GM10248 (cell line): ENCODE measurements at places on chromosomes 5 and 9.

- no peak for DNase-seq
These were observed 8.6 kb downstream of the PDCD1LG2 start for GRCh38 chr9:5518937-5519319.

DNA sequence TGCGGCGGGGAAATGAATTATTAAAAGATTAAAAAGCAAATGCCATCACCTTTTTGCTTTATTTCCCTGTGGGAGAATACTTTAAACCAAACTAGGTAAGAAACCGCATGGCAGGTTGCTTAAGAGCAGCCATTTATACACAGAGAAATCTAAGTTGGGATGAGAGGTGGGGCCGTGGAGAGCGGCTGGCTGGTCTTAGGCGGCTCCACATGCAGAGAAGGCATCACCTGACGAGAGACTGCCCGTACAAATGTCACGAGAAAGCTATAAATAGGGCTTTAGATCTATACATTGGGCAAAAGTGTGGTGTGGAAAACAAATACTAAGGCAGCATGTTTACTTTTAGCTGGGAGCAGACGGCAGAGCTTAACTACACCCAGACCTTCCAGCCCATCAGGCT, 39.4 kb downstream of the MED27 start:
- DNase-seq, result no peak

- DNase-seq, result no peak
These were observed 16.9 kb downstream of the GNG10 start for GRCh38 chr9:111678293-111678692.

DNA sequence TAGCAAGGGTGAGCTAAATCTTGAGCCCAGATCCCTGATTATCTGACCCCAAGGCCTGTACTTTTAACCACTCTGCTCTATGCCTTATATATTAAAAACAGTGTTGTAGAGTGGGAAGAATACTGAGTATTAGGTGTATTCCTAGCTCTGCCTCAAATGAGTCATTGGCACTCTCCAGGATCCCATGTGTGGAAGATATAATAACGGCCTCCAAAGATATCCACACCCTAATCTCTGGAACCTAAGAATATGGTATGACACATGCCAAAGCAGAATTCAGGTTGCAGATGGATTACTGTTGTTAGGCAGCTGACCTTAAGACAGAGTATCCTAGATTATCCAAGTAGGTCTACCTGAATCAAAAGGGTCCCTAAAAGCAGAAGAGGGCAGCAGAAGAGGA, 110.8 kb downstream of the ADRB2 start:
- no peak for DNase-seq

DNA sequence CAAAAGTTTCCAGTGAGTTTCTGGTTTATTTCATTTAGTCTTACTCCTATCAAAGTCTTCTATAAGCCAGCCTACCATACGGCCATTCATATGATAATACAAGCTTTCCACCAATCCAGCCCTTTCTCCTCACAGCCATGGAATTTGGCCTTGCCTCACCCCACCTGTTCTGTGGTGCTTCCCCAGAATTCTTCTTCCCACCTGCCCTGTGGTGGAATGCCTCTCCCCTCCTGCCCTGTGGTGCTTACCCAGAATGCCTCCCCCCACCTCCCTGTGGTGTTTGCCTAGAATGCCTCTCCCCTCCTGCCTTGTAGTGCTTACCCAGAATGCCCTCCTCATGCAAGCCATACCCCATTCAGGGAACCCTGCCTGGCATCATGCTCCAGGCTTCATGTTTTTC, 90.3 kb upstream of the APC start:
- no peak for DNase-seq

DNA sequence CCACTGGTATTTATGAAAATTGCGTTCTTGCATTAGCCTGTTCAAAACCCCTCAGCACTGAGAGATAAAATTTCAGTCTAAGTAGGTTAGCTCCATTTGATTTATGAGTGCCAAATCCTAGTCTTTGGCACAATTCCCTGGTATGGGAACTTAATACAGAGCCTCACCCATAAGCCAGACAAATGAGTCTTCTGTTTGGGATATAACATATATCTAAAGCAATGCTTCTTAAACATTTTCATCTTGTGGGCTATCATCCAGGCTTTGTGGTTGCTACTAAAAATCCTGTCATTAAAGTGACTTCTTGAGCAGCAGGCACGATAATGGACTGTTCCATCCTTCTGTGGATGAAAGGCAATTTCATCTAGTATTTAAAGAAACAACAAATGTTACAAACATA, 419.5 kb upstream of the ACTBL2 start:
- DNase-seq, result no peak

DNA sequence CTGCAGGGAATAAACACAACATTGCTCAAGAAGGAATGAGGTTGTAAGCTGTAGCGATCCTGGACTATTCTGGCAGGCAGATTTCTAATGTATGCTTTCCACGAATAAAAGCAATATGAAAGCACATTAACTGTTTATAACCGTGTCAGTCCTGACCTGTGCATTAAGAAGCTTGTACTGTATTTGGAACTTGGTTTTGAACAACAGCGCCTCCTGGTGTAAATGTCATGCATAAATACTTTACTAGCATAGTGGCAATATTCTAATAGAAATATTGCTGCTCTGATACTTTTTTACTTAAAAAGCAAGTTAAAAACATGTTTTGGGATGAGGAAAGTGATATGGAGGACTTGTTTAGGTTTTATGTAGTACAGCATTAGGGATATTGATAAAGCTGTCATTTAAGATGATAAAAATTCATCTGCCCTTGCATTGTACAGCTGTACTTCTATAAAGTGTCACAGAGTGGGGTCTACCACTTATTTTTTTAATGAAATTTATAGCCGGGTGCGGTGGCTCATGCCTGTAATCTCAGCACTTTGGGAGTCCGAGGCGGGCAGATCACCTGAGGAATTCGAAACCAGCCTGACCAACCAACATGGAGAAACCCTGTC, 70.7 kb upstream of the GNE start:
- peak; percentile 69 for DNase-seq

GRCh38 chr5:172771439-172772111, 580 bp upstream of the DUSP1 start:
- DNase-seq, result peak; percentile 36

DNA sequence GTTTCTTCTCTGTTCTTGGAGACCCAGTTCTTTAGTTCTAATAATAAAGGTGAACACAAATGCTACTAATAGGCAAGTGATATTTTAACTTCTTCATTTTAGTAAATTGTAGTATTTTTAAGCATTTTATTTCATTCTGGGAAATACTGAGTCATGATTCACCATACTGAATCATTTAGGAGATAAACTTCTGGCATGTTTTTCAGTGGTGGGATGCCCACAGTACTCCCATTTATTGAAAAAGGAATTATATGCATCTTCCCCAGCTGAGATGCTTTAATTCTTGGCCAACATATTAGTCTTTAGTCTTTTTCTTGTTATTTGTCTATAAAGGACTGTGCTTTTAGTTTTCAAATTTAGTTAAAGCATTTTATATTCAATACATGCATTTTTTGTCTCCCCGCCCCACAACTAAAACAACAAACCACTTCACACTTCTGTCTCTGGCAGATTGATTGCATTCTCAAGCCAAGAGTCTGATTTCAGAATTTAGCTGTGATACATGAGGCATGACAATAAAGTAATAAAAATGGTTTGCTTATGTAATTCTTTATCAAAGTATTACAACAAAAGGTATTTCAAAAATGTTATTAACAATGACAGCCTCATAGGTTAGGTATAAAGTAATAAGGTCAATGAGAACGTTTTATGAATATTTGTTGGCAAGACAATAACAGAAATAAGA, 125.2 kb upstream of the CDH18 start:
- no peak for DNase-seq

GRCh38 chr9:32387256-32387655, 2.8 kb downstream of the ACO1 start:
- DNase-seq, result no peak

GRCh38 chr5:66169534-66169933, 25.4 kb downstream of the SREK1 start:
- no peak for DNase-seq

GRCh38 chr5:173659423-173659822, 43.0 kb upstream of the BOD1 start:
- DNase-seq, result no peak

- DNase-seq, result no peak
These were observed 314.9 kb downstream of the MARCHF11 start for GRCh38 chr5:15864536-15865215.

- no peak for DNase-seq
These were observed 61.6 kb downstream of the CSNK1A1 start for GRCh38 chr5:149489605-149490037.

DNA sequence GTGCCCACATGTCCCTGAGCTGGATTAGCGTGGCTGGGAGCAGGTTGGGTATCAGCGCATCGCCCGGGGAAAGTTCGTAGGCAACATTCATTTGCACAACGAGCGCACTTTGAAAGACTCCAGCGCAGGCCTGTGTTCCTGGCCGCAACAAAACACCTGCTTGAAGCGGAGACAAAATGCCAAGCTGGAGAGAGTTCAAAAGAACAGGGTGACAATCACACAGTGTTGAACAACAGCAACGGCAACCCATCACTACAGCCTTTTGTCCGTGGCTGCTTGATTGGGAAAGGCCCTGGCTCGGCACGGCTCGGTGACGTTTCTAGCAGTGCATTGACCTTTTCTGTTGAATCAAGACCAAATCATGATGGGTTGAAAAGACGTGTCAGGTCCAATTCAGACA, 336.3 kb downstream of the IRX1 start:
- DNase-seq, result no peak

DNA sequence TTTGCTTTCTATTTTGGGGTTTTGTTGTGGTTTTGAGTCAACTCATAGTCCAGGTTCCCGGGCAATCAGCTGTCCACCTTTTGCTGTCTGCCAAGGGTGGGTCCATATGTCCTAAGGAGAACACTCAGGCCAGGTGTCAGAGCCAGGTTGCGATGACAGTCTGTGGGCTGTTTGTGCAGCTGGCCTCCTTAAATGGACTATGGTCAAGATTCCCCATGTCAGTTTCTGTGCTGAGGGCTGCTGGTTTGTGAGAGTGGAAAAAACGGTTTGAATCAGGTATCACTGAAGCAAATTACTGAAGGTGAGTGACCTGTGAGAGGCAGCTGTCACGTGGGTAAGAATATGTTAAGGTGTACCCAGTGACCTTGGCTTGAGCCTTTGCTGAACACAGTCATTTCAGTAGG, 33.0 kb downstream of the SNX30 start:
- no peak for DNase-seq

DNA sequence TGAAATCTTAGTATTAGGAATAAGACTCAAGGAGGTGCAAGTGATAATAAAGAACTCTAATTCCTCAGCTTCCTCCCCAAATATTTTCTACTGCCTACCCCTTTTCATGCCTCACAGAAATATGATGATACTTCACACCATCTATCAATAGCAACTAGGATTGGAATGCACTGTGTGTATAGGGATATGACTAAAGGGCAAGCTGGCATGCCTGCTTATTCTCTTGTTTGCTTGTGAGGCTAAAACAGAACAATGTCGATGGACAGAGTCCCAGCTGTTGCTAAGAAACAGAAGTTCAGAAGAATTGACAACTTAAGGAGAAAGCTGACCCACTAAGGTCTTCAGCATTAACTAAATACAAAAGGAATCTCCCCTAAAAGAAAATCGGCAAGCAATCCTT, 9.7 kb upstream of the CHD1 start:
- no peak for DNase-seq

DNA sequence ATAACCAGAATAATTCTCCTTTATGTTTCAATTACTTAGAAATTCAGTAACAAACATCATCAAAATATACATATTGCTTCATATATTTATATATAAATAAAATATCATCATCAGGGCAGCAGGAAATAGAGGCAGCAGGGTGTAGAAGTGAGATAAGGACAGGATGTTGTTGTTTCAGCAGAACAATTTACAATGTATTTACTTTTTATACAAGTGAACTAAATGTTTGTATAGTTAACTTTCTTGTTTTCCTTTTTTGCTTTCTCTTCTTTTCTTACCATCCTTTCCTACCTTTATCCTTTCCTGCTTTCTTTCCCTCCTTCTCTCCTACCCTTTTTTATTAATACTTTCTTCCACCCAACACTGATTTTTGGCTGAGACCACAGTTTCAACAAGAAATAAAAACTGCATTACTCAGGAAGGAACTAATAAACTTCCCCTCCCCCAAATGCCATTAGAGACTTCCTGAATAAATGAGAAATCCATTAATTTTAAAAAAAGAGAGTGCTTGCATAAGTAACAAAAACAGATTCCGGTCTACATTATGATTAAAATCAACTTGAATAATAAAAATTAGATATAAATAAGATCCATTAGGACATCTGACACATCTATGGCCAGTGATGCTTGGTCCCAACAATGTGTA, 159.8 kb upstream of the ACOT12 start:
- no peak for DNase-seq

- DNase-seq, result no peak
These were observed 549.1 kb downstream of the MTRR start for GRCh38 chr5:8418049-8418426.

DNA sequence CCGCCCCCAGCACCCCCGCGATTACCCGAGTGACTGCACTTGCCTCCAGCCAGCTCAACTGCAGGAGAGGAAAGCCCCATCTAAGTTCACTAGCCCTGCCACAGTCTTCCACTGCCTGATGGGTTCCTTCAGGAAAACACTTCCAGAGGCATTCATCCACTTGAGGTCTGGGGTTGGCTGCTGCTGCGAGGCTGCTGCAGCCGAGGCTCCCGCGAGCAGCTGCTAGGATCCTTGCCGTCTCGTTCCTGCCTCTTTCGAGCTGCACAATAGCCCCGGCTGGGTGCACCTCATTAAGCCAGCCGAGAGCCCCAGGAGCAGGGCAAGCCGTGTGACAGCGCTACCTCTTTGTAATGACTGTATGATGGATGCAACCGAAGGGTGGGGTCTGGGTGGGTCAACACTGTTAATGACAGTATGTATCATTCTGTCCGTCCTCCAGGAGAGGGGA, 24.2 kb upstream of the ELAVL2 start:
- no peak for DNase-seq

DNA sequence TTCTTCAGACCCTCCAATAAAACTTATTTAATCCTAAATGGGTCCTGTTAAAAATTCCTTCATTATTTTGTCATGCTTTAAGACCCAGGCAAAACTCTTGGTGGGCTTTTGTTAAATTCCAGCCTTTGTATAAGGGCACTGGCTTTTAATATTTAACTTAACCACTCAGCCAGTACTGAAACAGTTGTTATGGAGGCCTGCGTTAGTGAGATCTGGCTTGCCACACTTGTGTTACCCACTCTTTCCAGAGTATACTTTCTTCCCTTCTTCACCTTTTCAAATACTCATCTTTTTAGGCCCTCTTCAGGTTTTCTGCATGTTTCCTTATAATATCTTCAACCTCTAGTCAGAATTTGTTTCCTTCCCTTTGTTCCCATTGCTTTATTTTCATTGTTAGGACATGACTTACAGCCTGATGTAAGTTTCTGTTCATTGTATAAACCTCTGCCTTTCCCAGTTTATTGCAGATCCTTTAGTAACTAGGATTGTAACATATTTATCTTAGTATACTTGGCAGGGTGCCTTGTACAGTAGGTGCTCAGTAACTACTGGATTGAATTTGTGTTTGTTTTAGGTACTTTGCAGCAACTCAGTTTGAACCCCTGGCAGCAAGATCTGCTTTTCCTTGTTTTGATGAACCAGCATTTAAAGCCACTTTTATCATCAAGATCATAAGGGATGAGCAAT, 48.8 kb downstream of the LNPEP start:
- no peak for DNase-seq

- no peak for DNase-seq
These were observed 1366.1 kb downstream of the PTPRD start for GRCh38 chr9:9246726-9247125.

GRCh38 chr9:1771094-1771789, 243.9 kb upstream of the SMARCA2 start:
- DNase-seq, result no peak
